Gastroesophageal sphincter (tissue), 4 donors: ENCODE measurements at places on chromosomes 6 and 20. TPM values are rescaled to one million over a fixed set of nuclear protein-coding genes. Genes with fewer than 3 reads are reported as not detected.

DNA sequence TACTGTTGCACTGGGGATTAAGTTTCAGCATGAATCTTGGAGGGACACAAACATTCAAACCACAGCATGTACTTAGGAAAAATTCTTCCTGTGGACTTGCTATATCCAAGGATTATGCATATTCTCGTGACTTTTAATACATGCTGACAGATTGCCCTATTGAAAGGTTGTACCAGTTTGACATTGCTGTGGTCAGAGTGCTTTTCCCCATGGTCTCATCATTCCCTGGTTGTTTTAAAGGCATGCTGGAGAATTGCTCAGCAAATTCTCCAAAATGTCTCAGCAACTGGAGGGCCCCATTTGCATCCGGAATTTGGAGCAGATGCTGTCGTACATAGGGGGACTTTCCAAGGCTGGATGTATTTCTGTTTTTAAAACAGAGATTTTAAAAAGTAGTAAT lies 7.4 kb downstream of the HECA start:
- ATAC-seq = no peak

The C20orf204 gene
- 1.6 TPM for total RNA-seq

- no peak for ATAC-seq
These were observed 7.6 kb upstream of the HLA-DRA start for GRCh38 chr6:32432050-32432450.

DNA sequence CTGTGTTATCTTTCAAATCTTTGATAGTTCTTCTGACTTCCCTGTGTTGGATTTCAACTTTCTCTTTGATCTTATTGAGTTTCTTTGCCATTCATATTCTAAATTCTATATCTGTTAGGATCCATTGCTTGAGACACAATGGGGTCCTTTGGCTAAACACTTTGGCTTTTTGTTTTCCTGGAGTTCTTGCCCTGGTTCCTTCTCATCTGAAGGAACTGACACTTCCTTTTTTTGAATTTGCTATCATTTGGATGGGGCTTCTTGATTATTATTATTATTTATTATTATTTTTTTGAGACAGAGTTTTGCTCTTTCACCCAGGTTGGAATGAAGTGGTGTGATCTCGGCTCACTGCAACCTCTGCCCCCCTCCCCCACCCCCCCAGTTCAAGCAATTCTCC lies 30.1 kb upstream of the EIF2S2 start:
- ATAC-seq = no peak

GRCh38 chr6:17086469-17086868 lies 15.4 kb upstream of the STMND1 start:
- peak; percentile 60 for ATAC-seq

The CLPSL1 gene
- total RNA-seq = not detected

GRCh38 chr20:62244644-62245108 lies 6.4 kb downstream of the OSBPL2 start:
- ATAC-seq = no peak

- ATAC-seq = peak; percentile 22
These were observed 7.9 kb downstream of the NUDT3 start for GRCh38 chr6:34384321-34385153.

DNA sequence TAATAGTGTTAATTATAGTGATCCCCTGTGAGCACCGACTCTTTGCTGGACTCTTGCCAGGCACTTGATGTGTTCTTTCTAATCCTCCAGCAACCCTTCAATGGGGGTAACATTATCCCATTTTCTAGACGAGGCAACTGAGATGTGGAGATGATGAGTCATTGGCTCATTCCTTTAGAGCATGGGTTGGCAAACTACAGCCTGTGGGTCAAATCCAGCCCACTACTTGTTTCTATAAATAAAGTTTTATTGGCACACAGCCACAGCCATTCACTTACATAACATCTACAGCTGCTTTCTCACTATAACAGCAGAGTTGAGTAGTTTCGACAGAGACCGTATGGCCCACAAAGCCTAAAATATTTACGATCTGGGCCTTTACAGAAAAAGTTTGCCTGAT lies 249.5 kb upstream of the KCNG1 start:
- ATAC-seq = no peak

DNA sequence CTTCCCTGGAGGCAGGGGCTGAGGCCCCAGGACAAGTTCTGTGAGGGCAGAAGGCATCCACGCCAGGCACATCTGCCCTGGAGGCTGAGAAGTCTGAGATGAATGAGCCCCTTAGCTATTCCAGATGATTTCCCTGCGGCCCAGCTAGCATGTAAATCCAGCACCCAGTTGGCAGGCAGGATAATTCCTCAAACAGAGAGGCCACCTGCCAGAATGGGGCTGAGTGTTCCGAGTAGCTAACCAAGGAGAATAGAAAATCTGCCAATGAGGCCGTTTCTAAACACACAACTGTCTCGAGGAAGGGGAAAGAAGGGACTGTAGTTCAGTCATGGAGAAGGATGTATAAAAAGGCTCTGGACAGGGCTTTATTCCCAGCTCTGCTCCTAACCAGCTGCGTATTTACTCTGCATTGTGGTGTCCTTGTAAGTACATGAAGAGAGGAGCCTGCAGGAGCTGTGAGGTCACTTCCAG lies 211.4 kb upstream of the CDYL start:
- ATAC-seq = no peak

The PRSS16 gene
- 2.3 TPM for total RNA-seq

GRCh38 chr20:33945391-33946081 lies 48.2 kb upstream of the RALY start:
- no peak for ATAC-seq

DNA sequence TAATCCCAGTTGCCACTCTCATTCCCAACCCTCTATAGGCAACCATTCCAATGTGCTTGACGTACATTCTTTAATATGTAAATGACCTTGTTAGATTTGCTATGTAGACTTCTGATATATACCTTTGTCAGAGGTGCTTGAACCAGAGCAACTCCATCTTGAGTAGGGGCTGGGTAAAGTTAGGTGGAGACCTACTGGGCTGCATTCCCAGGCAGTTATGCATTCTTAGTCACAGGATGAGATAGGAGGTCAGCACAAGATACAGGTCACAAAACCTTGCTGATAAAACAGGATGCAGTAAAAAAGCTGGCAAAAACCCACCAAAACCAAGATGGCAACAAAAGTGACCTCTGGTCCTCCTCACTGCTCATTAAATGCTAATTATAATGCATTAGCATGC lies 8.3 kb upstream of the HM13 start:
- no peak for ATAC-seq

- no peak for ATAC-seq
These were observed 304.1 kb upstream of the TCF21 start for GRCh38 chr6:133584823-133585222.

GRCh38 chr20:53299831-53300230 lies 293.8 kb downstream of the ZNF217 start:
- ATAC-seq = no peak

The TMEM74B gene
- total RNA-seq = 1.8 TPM

The CFB gene
- 30.8 TPM for total RNA-seq

- peak; percentile 61 for ATAC-seq
These were observed 59.1 kb upstream of the PTPN1 start for GRCh38 chr20:50450881-50451752.

The TREM2 gene
- total RNA-seq = 0.54 TPM
